SJSA1 (cell line): ENCODE measurements at places on chromosomes 6 and 20. TPM values are rescaled to one million over a fixed set of nuclear protein-coding genes. Genes with fewer than 3 reads are reported as not detected.

- DNase-seq = no peak
These were observed 166.8 kb downstream of the DST start for GRCh38 chr6:56475736-56476457.

DNA sequence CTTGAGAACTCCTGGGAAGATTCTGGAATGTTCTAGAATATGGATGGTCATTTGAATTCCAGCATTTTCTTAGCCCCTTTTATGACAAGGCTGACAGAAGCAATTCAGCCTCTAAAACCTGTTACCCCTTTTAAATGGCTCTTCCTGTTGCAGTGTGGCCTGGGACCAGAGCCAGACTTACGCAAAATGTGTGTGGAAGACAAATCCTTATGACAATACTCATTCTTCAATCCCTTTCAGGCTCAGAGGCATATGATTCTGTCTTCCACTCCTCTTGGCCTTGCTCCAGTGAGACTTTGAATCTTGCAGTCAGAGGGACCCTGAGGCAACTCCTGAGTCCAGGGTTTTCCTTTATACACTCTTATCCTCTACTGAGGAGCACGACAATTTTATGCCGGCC is 287.0 kb downstream of the CLIC5 start:
- DNase-seq = peak; percentile 52

DNA sequence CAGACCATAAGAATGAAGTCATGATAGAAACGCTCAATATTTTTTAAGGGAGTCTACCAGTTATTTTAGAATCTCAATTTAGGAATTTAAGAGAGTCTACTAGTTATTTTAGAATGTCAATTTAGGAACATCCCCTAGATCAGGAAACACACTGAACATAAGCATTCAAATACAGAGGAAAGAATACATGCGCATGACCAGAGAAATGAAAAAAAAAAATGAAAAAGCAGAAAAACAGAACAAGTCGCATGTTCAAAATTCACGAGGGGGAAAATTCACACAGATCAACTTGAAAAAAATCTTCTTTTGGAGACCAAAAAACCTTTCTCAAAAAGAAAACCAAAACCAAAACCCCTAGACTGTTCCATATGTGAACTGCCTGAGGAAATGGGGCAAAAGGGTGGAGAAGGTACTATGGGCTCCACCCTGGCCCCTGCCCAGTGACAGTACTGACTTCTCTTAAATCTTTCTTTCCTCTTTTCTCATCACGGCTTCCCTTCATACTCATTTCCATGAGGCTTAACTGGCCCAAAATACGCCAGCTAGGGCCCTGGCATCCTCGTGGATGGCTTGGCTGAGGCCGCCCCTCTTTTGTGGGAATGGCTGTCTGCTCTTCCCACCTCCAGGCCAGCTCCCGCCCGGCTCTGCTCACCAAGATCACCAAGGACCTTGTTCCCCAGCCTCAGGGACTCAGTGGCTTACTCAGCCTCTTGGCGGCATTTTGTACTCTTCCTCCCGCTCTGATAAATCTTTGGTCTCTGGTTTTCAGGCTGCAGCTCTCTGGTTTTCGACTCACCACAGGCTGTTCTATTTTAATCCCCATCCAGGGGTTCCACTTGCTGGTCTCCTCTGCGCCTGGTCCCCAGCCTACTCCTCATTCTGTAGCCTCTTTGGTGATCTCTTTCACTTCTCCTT is 11.2 kb downstream of the ZBTB2 start:
- DNase-seq = no peak

PGC gene
- not detected in 2 replicates for total RNA-seq

GRCh38 chr6:54070025-54070424 is 41.2 kb upstream of the MLIP start:
- no peak for DNase-seq
